Cardiac fibroblast (primary cell): ENCODE measurements at places on chromosomes 2 and 18.
A peak's percentile ranks its signal among the peaks of the same experiment; 100 is the strongest.

GRCh38 chr2:237432484-237433092 lies 18.6 kb upstream of the COL6A3 start:
- DNase-seq, result peak; percentile 97

DNA sequence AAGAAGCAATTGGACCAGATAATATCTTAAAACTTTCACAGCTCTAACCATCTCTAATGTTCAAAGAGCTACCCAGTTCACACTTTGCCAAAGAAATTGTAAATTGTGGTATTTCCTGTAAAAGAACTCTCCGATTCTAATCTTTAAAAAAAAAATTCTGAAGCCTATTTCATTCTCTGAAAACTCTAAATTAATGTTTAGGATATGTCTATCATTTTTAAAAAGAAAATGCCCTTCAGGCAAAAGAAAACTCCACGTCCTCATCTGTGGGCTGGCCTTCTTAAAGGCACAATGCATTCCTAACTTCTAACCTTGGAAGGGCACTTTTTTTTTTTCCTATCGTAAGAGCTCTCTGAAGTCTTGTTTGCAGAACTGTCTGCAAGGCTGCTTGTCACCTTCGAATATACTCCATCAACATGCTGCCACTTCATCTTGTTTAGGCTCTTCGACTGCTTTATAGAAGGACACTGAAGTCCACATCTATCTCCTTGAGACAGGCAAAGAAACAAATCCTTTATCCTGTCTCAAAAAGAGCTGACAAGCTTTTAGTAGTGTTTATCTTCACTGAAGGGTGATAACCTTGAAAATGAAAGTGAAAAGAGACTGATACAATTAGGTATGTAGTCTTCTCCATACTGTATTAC lies 124.3 kb upstream of the SLC39A10 start:
- peak; percentile 66 for DNase-seq

DNA sequence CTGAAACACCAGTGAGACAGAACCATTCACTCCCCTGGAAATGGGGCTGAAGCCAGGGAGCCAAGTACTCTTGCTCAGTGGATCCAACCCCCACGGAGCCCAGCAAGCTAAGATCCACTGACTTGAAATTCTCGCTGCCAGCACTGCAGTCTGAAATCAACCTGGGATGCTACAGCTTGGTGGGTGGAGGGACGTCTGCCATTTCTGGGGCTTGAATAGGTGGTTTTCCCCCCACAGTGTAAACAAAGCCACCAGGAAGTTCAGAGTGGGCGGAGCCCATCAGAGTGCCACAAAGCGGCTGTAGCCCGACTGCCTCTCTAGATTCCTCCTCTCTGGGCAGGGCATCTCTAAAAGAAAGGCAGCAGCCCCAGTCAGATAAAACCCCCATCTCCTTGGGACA lies 292.8 kb downstream of the LNPK start:
- no peak for DNase-seq

DNA sequence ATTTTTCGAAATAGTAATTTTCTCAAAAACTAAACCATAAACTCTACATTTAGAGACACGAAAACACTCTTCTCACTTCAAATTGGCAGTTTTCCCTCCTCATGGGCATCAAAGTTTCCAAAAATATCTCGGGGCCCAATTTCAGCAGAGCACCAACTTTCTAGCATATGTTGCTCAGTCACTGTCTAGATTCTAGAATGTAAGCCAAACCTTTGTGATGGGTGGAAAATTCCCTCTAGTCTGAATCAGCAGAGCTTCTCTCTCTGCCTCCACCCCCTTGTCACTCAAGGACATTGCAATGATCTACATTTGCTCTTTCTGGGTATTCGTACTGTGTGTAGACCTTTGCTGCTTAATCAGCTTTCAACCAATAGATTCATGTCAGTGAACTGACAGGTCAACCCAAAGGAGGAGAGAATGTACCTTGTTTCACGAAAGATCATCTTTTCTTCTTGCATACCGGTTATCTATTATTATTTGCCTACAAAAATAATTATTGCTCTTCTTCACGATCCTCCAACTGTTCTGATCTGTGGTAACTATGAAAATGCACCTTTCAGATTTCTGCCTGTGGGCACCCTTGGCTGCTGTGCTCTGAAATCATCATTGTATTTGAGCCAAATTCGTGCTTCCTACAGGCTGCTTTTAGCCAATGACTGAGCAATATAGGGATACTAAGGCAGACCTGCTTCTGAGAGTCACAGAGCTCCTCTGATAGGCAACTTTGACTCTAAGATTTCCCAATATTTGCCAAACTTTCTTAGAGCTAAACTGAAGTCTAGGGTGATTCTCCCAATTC lies 38.7 kb upstream of the GLS start:
- peak; percentile 66 for DNase-seq

- DNase-seq, result peak; percentile 50
Measured at GRCh38 chr2:189409131-189409530, 32.1 kb upstream of the WDR75 start.

DNA sequence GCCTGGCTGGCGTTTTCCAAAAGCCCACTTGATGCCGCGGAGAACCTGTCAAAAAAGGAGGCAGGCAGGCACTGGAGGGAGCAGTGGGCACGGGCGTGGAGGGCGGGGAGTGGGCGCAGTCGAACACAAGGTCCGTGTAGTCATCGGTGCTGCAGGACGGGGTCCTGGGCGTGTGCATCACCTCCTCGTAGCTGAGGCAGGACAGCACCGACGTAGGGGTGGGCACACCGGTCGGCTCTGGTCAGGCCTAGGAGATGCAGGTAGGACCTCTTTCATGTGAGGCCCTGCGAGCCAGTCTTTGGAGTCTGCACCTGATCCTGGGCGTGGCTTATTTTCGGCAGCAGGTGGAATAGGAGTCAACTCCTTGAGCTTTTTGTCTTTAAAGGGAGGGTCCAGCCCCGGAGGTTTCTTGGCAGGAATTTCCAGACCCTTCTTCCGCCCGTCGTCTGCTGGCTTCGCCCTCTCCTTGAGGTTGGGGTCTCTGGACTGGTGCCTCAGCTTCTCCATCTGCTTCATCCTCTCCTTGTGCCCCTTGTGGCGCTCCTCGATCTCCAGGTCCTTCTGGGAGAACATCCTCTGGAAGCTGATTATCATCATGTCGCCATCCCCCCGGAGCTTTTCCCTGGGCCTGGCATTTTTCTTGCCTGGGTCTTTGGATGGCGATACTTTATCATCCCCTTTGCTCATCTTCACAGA lies 892.5 kb upstream of the LRRTM1 start:
- DNase-seq, result no peak

DNA sequence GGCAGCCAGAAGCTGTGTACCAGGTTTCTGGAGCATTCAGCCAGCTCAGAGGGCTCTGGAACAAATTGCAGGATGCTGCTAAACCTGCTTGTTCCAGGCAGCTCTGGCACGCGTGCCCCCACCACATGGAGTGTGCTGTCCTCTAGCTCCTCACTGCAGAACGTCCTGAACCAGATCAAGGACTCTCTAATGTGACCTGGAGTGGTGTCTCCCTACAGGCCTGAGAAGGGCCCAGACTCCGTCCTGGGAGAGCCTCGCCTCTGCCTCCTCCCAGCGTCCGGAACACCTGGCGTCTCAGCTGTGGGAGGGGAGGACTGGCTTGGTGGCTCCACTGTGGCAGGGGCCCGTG lies 115.6 kb upstream of the GPC1 start:
- no peak for DNase-seq

- DNase-seq, result no peak
Measured at GRCh38 chr2:95298486-95299111, 1.5 kb downstream of the KCNIP3 start.

DNA sequence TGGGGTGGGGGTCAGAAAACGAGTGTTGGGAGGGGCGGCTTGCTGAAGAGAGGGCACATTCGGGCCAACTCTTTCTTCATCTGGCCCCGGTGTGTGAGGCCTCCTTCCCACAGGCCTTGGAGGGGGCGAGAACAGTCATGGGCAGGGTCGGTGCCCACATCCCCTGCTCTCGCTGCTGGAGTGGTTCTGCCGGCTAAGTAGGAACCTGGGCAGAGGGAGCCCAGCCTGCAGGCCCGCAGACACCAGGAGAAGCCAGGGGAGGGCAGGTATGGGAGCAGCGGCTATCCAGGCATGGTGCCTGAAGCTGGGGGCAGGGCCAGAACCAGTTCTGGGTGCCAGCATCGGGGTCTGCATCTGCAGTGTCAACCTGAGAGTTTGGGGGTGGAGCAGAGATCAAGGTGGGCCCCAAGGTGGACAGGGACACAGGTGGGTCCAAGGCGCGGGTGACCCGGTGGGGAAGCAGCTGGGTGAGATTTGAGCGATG lies 46.6 kb upstream of the HPCAL1 start:
- DNase-seq, result no peak

- peak; percentile 17 for DNase-seq
Measured at GRCh38 chr2:216375286-216375685, 3.0 kb upstream of the MARCHF4 start.

DNA sequence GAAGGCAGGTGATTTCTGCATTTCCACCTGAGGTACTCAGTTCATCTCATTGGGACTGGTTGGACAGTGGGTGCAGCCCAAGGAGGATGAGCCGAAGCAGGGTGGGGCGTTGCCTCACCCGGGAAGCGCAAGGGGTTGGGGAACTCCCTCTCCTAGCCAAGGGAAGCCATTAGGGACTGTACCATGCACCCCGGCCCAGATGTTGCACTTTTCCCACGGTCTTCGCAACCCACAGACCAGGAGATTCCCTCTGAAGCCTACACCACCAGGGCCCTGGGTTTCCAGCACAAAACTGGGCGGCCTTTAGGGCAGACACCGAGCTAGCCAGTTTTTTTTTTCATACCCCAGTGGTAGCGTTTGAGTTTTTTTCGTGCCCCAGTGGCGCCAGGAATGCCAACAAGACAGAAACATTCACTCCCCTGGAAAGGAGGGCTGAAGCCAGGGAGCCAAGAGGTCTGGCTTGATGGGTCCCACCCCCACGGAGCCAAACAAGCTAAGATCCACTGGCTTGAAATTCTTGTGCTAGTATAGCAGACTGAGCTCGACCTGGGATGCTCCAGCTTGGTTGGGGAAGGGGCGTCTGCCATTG lies 75.9 kb upstream of the RANBP2 start:
- DNase-seq, result no peak

DNA sequence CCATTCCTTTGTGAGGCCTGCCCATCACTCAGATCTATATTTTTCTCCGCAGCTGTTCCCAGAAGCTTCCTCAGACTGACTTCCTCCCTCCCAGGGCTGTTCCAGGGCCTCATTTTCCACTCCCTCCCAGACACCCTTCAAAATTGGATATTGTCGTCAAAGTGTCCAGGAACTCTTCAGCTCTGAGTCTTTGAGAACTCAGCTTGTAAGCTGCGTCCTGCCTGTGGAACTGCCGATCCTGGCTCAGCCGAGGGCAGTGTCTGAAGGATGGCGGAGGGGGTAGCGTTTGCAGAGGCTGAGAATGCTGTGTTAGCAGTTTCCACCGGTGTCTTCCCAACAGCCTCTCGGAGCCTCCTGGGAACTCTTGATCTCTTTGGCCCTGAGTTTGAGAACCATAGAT lies 27.1 kb downstream of the NCK2 start:
- DNase-seq, result peak; percentile 25

DNA sequence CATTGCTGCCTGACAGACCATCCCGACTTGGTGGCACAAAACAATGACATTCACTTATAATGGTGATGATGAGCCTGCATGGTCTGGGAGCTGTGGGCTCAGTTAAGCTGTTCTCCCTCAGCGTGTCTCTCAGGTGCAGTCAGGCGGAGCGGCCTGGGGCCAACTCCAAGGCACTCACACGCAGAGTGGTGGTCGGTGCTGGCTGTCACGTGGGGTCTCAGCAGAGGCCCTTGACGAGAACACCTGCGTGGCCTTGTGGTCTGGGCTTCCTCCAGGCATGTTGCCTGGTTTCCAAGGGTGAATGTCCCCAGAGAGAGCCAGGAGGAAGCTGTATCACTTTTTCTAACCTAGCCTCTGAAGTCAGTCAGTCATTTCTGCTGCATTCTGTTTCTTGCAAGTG lies 29.8 kb downstream of the ARMC9 start:
- no peak for DNase-seq

- no peak for DNase-seq
Measured at GRCh38 chr2:239266779-239267287, 134.0 kb downstream of the HDAC4 start.

DNA sequence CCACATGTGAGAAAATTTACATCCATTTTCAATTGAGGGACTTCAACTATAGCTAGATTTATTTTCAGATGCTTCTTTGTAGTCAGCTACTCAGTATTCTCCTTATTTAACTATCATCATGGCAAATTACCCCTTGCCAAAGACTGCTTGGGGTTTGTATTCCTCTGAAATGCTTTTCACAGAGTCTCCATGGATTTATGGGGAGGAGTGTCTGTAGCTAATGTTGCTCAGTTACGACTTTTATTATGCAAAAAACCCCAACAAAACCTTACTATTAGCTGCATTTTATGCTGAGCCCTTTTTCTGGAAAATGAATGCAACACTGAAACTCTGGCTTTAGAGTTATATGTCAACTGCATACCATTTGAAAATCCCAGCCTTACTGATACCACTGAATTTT lies 78.6 kb downstream of the RFTN2 start:
- no peak for DNase-seq

DNA sequence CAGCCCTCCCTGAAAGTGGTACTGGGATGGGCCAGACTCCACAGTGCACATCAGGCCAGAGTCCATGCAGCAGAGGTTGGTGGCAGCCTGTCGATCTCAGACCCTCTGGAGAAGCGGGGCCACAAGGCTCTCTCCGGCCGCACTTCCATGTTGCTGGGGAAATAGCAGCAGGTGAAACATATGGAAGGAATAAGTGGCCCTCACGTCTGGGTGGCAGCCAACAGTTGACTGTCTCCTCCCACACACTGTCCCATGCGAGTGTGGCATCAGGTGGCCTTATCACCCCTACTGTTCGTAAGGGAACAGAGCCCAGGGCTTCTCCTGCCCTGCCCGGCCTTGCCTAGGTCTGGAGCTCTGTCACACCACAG lies 58.1 kb upstream of the FOSL2 start:
- DNase-seq, result no peak

GRCh38 chr2:20526160-20526559 lies 79.3 kb downstream of the RHOB start:
- no peak for DNase-seq

- peak; percentile 20 for DNase-seq
Measured at GRCh38 chr2:75424936-75425619, 135.7 kb downstream of the EVA1A start.

GRCh38 chr2:220157312-220157711 lies 529.9 kb downstream of the SLC4A3 start:
- DNase-seq, result no peak

- DNase-seq, result no peak
Measured at GRCh38 chr2:17580319-17580715, 39.8 kb downstream of the VSNL1 start.

DNA sequence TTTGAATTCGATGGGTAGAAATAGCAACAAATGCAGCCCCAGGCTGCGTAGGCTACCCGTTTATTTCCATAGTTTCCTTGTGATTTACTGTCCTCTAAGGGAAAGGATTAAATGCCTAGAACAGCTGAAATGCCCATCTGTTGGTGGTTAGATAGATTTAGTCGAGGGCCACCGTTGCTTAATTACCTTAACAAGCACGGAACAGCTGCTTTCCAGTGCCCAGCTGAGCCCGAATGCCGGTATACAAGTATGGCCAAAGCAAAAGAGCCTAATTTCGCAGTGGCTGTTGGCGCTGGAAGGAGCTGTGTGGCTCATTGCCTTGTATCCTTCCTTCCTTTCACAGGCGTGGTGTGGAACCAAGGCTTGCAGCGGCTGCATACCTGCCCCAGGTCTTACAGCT lies 109.1 kb downstream of the CABLES1 start:
- no peak for DNase-seq

GRCh38 chr2:220432645-220433044 lies 805.2 kb downstream of the SLC4A3 start:
- no peak for DNase-seq
